NAMALWA (cell line): ENCODE measurements at places on chromosomes 7 and 10.

DNA sequence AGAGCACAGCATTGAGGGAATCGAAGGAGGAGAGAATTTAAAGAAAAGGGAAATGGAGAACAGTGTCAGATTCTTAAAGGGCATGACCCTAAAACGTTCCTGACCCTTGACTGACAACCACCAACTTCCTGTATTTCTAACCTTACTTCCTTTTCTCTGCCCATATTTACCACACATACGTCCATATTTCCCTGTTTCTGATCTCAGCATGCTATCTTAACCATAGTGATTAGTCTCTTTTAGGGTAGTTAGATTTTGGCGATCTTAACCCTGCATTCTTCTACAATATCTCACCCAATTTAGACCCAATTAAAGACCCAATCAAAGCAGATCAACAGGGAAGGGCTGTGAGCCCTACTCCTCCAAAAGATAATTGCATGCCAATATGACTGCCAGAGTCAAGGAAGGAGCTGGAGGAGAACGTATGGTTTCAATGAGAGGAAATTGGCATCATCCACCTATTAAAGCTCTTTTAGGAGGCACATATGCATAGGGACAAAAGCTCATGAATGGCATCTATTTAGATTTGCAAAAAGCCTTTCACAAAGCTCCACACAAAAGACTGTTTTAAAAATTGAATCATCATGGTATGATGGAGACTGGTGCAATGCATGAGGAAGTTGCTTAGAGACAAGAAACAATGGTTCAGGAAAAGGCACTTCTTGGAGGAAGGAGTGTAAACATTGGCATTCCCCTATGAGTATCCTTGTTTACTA lies 49.0 kb upstream of the ARHGAP12 start:
- DNase-seq: no peak

GRCh38 chr10:84822931-84823630 lies 494.7 kb downstream of the CCSER2 start:
- DNase-seq: no peak

DNA sequence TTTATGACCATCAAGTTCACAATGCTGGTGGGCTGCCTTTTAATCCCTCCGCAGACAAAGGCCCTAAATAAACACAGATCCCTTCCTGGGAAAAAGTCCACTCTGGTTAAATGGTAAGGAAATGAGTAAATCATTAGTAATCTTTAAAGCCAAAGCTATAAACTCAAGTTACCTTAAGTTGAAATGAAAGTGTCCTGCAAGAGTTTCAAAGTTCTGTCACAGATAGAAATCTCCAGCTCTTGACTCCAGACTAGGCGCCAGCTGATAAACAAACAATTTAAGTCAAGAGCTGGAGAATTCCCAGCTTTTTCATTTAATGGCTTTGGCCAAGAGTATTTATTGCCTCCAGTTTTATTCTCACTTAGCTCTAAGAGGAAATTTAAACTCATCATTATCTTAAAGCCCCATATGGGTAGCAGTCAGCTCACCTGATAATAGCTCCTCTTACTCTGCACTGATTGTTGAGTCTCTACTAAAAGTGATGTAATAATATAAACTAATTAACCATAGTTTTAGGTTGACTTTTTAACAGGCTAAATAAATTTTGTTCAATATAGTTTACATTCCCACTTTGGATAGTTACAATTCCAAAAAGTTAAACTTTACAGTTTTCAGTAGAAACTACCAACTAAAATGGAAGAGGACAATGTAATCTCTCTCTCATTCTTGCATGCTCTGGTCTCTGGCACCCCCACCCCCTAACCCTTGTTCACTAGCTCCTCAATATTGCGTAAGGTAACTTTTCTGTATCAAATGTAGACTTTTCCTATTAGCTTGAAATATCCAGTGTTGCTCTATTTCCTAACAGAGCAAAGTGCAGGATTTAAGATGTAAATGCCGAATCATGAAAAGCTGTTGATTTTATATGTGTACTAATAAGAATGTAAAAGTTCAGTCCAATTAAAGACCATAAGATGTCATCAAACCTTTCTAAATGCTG lies 56.1 kb downstream of the HIBADH start:
- no peak for DNase-seq

DNA sequence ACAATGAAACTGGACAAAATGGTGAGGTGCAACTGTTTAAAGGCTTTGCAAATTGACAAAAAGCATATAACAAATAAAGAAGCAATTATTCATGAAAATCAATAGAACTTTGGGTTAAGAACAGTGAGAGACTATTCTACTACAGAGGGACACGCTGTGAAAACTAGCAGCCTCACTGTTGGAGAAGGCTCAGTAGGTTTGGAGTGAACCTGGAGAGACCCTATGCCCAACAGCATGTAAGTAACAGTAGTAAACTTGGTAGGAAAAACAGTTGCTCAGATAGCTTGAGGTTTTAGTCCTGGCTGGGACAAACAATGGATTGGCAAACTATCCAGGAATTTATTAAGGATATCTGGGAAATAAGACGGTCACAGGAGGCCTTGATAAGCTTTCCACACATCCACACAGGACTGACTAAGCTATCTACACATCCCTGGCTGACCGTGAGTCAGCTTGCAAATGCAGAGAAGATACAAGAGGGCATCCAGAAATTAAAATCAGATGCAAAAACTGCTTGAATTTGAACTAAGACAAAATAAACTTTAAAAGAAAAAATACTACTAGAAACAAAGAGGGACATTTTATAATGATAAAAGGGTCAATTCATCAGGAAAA lies 15.9 kb downstream of the FAM149B1 start:
- no peak for DNase-seq

DNA sequence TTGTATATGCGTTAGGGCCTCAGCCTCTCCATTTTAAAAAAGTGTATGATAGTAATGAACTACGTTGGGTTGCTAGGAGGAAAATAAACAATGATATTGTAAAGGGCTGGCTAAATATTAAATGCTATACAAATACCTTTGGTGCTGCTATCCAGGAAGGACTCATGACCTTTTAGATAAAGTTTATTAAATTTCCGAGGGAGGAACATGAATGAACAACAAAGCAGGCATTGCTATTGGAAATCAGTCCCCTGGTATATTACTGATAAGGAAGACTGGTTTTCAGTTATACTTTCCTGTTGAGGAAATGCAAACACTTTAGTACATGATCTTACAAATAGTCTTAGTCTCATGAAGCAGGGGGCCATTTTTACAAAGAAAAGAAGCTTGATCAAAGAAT lies 17.2 kb upstream of the AGR2 start:
- no peak for DNase-seq

GRCh38 chr10:128802062-128802461 lies 665.0 kb upstream of the MGMT start:
- DNase-seq: no peak

GRCh38 chr10:18689498-18689897 lies 30.3 kb downstream of the ARL5B start:
- peak; percentile 41 for DNase-seq

GRCh38 chr7:40604601-40605438 lies 470.0 kb downstream of the SUGCT start:
- peak; percentile 67 for DNase-seq

DNA sequence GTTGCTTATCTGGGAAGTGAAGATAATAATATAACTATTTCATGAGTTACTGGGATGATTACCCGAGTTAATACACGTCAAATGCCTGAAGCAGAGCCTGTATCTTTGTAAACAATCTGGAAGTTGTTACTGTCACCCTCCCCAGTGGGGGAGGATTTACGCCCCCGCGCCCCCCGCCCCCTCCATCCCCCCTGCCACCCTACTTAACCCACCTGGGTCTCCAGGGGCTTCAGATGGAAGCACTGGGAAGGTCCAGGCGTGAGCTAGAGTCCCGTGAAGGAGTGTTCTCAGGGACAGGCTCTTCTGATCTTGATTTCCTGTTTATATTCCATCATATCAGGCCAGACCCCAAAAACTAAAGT lies 691 bp upstream of the PPA1 start:
- DNase-seq: no peak

DNA sequence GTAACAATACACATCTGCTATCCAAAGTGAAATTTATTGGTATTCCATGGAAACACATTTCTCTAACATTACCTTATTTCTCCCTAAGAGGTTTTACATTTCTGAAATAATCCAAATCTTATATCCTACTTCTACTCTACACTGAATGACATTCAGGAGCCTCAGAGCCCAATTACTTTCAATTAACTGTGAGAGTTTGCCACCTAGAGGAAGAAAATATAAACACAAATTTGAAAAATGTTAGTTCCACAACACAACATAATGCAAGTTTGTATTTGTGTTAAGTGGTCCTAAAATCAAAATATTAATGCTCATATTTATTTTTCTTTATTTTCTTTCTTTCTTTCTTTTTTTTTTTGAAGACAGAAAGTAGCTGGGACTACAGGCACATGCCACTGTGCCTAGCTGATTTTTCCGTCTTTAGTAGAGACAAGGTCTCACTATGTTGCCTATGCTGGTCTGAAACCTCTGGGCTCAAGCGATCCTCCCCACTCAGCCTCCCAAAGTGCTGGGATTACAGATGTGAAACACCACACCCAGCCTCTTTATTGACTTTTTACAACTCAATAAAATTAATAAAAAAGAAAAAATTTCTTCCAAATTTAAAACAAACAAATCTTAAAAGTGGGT lies 46.0 kb downstream of the ATAD1 start:
- DNase-seq: peak; percentile 63

- DNase-seq: no peak
These were observed 882 bp downstream of the IRF5 start for GRCh38 chr7:128938544-128939074.

GRCh38 chr10:19204246-19204917 lies 155.8 kb downstream of the MALRD1 start:
- DNase-seq: no peak

DNA sequence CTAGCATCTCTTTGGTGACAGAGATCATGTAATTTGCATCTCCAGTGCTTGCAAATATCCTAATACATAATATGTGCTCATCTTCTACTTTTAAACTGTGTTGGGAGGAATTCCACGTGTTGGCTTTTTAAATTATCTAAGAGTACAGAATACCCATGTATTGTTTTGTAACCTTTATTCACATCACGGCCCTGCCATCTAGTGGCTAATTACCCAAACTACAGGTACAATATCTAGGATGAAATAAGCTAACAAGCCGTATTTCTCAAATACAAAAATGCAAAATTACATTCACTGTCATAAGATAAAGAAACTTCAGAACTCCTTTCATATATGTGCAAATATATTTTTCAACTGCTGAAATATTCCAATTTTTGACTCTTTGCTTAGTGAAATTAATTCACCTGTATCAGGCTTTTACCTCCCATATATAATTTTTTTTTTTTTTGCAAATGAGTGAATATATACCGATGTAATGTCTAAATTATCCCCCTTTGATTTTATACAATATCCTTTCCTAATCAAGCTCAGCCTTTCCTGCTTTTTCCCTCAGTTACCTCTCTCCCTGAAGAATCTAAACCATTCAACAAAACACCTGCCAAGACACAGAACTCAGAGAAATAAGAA lies 30.3 kb upstream of the LSM8 start:
- DNase-seq: peak; percentile 72

- no peak for DNase-seq
These were observed 127.8 kb downstream of the ITGA8 start for GRCh38 chr10:15591937-15592336.

DNA sequence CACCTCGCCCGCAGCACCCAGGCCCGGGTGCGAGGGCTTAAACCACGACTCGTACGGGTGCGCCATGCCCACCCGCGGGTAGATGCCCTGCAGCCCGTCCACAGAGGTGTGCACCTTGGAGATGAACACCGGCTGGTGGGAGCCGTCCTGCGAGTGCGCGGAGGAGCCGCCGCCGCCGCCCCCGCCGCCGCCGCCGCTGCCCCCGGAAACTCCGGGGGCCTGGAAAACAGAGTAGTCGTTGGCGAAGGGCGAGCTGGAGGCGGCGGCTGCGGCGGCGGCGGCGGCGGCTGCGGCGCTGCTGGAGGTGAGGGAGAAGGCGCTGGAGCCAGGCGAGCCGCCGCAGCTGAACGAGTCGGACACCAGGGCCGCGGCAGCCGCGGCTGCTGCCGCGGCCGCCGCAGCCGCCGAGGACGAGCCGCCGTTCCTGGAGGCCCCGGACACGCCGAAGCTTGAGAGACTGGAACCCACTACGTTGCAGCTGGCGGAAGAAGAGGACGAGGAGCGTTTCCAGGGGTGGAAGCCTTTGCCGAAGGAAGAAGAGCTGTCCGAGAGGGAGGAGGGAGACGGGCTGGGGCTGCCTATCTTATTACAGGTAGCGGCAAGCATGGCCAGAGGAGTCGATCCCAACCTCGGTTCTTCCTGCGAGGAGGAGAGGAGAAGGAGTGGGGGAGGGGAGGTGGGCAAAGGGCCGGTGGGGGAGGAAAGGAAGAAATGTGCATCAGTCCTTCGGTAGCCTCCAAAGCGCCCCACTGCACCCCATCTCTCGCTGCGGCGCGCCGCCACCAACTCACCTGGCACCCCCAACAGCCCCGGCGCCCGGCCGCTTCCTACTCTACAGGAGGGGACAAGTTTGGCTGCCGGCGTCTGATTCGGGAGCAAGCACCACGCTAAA lies 1.3 kb downstream of the SP8 start:
- DNase-seq: no peak

DNA sequence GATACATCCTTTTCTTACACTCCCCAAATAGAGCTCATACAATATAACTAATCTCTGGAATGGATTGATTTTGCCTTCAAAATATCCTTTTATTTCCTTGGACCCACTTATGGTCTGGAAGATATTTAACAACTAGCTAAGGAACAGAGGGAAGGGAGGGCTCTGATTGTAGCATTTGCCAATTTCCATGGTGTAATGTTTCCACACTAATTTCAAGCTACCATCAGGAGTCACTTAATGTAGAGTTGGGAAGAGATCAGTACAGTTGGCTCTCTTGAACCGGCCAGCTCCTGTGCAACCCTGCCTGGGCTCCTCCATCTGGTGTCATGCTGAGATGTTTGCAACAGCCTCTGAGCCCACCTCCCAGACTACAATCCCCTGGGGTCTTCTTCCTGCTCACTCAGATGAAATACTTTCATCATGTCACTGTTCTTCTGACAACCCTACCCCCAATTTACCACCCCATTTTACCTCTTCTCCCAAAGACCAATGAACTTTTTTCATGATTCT lies 8.0 kb upstream of the IL6 start:
- no peak for DNase-seq

GRCh38 chr10:67722113-67722512 lies 26.1 kb upstream of the CTNNA3 start:
- DNase-seq: no peak

DNA sequence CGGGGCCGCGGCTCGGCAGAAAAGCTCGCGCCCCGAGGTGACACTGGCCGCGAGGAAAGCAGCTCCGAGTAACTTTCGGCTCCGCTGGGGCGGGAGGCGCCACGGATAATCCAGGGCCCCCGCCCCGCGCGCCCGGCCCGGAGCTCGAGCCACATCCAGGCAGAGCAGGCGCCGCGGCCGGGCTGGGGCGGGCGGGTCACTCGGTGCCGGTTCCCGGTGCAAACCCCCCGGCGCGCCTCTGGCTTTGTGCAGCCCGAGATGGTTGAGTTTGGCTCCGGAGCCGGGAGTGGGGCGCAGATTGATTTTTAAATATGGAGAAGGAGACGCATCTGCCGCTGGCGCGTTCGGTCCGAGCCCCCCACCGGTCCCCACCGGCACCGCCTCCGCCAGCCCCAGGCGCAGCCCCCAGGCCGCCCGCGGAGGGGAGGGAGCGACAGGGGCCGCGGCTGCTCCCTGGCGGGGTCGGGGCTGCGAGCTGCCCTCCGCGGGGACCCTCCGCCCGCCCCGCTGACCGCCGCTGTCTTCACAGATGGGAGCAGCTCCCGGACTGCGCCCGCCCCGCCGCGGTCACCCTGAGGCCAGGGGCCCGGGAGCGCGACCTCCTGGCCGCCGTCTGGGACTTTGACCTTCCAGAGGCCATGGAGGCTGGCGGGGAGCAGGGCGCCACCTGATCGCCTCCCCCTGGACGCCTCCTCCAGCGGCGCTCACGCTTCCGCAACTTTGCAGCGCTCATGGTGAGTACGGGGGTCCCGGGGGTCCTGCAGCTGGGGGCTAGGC lies 643 bp downstream of the ADGRA1 start:
- DNase-seq: no peak
